ENCODE measurements at places on chromosomes 1 and 21. TPM values are rescaled to one million over a fixed set of nuclear protein-coding genes. Genes with fewer than 3 reads are reported as not detected.

The PLK3 gene
- 7.4 TPM for total RNA-seq

The TAL1 gene
- total RNA-seq: not detected

The AQP10 gene
- total RNA-seq: not detected

The TSPAN2 gene
- total RNA-seq: 7.1 TPM

The FCRL2 gene
- total RNA-seq: not detected

The RCSD1 gene
- 0.38 TPM for total RNA-seq

The KIRREL1 gene
- total RNA-seq: 26.5 TPM

The UBL4B gene
- total RNA-seq: not detected

The HTR6 gene
- not detected for total RNA-seq

The OBSCN gene
- 68.9 TPM for total RNA-seq

The PYGO2 gene
- total RNA-seq: 23.8 TPM

- no peak overlapping the region for H3K4me3 ChIP-seq
- no peaks in the 10 kb centered on the region for H3K4me1 ChIP-seq
- no peaks in the 10 kb centered on the region for H3K27me3 ChIP-seq
- H3K27ac ChIP-seq: no peak overlapping the region
- DNase-seq: peak; percentile 74
Measured at GRCh38 chr1:243378669-243379068, 122.8 kb downstream of the SDCCAG8 start.

DNA sequence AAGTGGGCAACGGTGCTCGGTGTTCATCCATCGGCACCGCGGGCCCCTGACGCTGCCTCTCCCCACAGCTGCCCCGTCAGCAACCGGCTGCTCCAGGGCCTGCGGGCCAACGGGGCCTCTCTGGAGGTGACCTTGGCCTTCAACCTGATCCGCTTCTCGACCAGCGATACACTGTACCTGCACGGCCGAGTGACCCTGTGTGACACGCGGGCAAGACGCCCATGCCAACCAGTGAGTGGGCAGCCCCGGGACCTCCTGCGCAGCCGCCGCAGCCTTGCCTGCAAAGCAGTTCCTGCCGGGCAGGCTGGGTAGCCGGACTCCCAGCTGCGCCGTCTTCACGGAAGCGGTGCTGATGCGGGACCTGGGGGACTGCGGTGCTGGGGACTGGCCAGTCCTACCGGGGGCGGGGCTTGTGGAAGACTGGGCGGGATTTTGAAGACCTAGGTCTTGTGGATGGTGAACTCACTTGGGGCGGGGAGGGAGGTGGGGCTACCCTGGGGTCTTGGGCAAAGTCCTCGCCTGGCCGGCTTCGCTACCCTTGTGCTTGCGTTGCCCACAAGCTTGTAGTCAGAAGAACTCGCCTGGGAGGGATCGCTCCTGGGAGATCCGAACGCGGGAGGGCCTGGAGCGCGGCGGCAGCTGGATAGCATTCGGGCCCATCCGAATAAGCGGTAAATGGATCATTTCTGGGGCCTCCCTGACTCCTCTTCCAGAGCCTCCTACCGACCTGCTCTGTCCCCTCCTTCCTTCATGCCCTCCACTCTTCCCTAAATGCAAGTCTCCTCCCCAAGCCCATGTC, 8.8 kb upstream of the CEP85 start:
- peak overlapping the region; percentile 82 for H3K4me3 ChIP-seq
- H3K4me1 ChIP-seq: no peaks in the 10 kb centered on the region

GRCh38 chr21:28804089-28804670, 188.5 kb downstream of the LTN1 start:
- no peaks in the 10 kb centered on the region for H3K36me3 ChIP-seq
- no peak for DNase-seq
- H3K4me3 ChIP-seq: no peak overlapping the region
- H3K4me1 ChIP-seq: peaks cover 6% of the 10 kb centered on the region
- no peak overlapping the region for H3K27ac ChIP-seq

GRCh38 chr1:93598861-93599439, 82.7 kb downstream of the BCAR3 start:
- peaks cover 61% of the 10 kb centered on the region for H3K36me3 ChIP-seq
- no peaks in the 10 kb centered on the region for H3K27me3 ChIP-seq
- H3K4me1 ChIP-seq: peaks cover 4% of the 10 kb centered on the region
- DNase-seq: no peak
- H3K4me3 ChIP-seq: no peak overlapping the region
- H3K27ac ChIP-seq: no peak overlapping the region

GRCh38 chr1:31912839-31913239, 25.3 kb downstream of the PTP4A2 start:
- no peak for DNase-seq
- no peak overlapping the region for H3K27ac ChIP-seq
- peaks cover 7% of the 10 kb centered on the region for H3K4me1 ChIP-seq
- H3K36me3 ChIP-seq: peaks cover 76% of the 10 kb centered on the region
- no peaks in the 10 kb centered on the region for H3K27me3 ChIP-seq

DNA sequence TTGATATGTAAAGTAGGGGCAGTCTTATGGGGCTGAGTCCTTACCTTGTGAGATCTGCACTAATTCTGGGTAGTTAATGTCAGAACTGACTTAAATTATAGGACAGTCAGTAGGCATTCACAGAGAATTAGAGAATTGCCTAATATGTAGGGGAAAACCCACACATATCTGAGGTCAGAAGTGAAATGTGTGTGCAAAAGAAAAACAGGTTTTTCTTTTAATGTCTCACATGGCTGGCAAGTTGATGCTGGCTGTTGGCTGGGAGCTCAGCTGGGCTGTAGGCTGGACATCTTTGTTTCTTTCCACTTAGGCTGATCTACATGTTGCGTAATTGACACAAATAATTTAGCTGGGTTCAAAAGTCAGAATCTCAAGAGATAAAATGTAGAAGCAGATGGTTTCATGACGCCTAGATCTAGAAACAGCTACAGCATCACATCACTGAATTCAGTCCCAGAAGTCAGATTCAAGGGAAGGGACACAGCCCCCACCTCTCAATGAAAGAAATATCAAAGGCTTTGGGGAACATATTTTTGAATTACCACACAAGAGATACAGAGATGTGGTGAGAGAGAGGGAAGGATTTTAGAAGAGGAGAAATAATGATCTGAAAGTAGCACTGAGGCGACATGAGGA, 98.9 kb downstream of the TNFSF18 start:
- no peak for DNase-seq
- no peaks in the 10 kb centered on the region for H3K27me3 ChIP-seq
- no peaks in the 10 kb centered on the region for H3K36me3 ChIP-seq

DNA sequence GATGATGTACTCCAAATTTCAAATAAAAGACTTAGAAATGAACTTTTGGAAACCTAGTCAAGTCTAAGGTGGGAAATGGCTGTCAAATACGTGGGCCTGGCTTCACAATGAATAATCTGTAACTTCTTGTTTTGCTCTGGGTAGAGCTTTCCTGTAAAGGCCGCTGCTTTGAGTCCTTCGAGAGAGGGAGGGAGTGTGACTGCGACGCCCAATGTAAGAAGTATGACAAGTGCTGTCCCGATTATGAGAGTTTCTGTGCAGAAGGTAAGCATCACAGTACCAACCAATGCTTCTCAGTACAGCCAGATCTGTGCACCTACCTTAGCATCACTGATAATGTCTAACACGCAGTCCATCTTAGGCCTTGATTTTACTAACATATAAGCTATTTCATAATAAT, 73.6 kb downstream of the TPR start:
- no peaks in the 10 kb centered on the region for H3K27me3 ChIP-seq
- H3K4me1 ChIP-seq: peaks cover 3% of the 10 kb centered on the region
- no peak overlapping the region for H3K27ac ChIP-seq
- no peak for DNase-seq
- H3K4me3 ChIP-seq: no peak overlapping the region
- no peaks in the 10 kb centered on the region for H3K36me3 ChIP-seq

DNA sequence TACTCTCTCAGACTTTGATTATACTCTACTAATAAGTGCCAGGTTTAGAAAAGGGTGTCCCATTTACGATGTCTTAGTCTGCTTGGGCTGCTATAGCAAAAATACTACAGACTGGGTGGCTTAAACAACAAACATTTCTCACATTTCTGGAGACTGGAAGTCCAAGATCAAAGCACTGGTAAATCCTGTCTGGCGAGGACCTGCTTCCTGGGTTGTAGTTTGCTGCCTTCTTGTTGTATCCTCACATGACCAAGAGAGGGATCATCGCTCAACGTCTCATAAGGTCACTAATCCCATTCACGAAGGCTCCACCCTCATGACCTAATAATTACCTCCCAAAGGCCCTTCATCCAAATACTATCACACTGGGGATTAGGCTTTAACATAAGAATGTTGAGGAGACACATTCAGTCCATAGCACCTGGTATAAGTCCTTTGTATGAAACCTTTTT, 12.0 kb downstream of the PRDX6 start:
- no peaks in the 10 kb centered on the region for H3K27me3 ChIP-seq
- H3K27ac ChIP-seq: no peak overlapping the region
- peaks cover 57% of the 10 kb centered on the region for H3K36me3 ChIP-seq
- H3K4me3 ChIP-seq: no peak overlapping the region
- DNase-seq: peak; percentile 57

GRCh38 chr21:46212721-46213484, 15.7 kb downstream of the LSS start:
- no peaks in the 10 kb centered on the region for H3K4me1 ChIP-seq
- no peak overlapping the region for H3K4me3 ChIP-seq
- peaks cover 9% of the 10 kb centered on the region for H3K36me3 ChIP-seq
- no peak overlapping the region for H3K27ac ChIP-seq

DNA sequence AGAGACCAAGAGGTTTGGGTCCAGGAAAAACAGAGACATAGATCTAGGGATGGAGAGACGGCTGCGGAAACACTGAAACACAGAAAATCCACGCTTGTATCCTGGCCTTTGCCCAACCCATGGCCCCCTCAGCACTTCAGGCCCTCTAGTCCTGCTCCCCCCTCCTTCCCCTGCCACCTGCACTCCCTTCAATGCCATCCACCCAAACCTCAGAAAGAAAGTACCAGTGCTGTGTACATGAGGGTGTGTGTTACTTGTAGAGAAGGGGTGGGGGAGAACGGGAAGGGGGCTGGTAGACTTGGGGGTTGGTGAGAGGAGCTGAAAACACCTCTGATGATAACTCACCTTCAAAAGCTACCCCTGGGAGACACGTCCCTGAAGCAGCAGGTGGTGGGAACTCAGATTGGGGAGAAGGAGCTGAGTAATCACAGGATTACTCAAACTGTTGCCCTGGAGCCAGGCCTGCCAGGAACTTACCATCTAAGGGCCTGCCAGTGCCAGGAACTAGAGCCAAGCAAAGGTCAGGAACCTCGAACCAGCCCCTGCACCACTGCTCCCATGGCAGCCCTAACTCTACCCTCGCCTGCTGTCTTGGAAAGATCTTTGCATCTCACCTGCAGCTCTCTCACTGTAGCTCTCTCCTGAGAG, 11.5 kb downstream of the RORC start:
- no peaks in the 10 kb centered on the region for H3K36me3 ChIP-seq
- no peak for DNase-seq
- H3K4me3 ChIP-seq: no peak overlapping the region
- no peaks in the 10 kb centered on the region for H3K27me3 ChIP-seq

DNA sequence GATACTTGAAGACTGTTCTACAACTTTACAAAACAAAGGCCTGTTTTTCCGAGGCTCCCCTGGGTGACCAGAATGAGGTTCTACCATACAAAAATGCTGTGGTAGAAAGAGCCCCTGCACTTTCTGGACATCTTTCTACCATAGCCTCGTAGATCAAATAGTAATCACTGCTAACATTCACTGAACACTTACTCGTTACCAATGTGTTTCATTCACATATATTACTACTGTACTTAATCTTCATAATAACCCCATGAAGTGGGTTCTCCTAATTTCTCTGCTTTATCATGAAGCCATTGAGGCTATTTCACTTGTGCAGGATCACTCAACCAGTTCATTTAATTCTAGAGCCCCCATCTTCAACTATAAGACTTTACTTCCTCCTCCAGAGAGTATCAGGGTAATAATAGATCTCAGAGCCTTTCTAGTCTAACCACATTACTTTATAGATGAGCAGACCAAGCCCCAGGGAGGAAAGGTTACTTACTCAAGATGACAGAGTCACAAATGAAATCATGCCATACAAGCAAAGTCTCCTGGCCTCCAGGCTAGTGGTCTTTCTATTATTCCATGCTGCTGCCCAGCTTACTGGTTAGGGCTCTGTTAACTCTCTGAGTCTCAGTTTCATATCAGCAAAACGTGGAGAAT, 46.7 kb upstream of the OSBPL9 start:
- no peaks in the 10 kb centered on the region for H3K27me3 ChIP-seq
- no peaks in the 10 kb centered on the region for H3K36me3 ChIP-seq
- no peak for DNase-seq
- H3K4me1 ChIP-seq: no peaks in the 10 kb centered on the region

DNA sequence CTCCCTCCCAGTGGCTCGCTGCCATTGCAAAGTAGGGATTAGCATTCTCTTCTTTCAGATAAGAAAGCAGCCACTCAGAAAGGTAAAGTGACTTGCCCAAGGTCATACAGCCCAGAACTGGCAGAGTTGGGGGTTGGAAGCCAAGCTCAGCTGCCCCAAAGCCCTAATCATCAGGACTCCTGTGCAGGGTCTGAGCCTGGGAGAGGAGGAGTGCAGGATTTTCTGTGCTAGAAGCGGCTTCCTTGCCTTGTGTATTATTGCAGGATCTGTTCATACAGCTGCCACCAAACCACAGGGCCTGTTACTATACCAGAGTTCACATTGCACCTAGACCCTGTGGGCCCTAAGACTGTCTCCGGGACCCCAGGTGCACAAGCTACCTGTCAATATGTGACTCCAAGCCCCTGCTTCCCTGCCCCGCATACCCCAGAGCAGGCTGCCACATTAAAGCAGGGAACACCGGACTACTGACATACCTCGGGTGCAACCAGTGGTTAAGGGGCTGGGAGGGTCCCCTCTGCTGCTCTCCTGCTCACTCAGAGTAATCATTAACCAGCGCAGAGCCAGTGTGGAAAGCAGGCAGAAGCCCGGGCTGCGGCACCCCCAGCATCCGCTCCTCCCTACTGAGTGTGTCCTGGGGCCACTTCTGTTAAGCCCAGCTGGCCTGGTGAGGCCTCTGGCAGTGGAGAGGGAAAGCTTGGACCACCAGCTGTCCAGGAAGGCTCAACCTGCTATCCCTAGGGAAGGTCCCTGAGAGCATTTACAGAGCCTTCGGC, 15.8 kb downstream of the HSPG2 start:
- H3K36me3 ChIP-seq: peaks cover 52% of the 10 kb centered on the region
- H3K27me3 ChIP-seq: no peaks in the 10 kb centered on the region
- no peak overlapping the region for H3K27ac ChIP-seq
- H3K4me1 ChIP-seq: peaks cover 23% of the 10 kb centered on the region
- peak; percentile 51 for DNase-seq
- H3K4me3 ChIP-seq: no peak overlapping the region

DNA sequence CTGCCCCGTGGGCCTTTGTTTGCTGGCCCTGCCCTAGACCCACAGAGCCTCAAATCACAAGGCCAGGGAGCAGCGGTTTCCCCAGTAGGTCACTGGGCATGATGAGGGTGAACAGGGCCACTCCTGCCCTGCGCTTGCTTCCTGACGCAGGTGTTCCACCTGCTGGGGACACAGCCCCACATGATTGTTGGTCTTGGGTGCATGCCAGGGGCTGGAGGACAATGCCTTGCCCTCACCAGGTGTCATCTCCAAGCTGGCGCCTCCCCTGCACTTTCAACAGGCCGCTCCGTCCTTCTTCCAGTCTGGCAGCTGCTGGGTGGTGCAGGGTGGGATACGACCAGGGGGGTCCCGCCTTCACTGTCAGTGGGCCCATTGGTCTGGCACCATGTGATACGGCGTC, 24.3 kb downstream of the IL10RB start:
- no peak for DNase-seq
- H3K27me3 ChIP-seq: no peaks in the 10 kb centered on the region
- no peak overlapping the region for H3K4me3 ChIP-seq
- H3K36me3 ChIP-seq: no peaks in the 10 kb centered on the region
